ENCODE measurements at places on chromosomes 7 and 10.

- no peak overlapping the region for H3K4me3 ChIP-seq
- H3K4me1 ChIP-seq, result no peaks in the 10 kb centered on the region
- H3K27me3 ChIP-seq, result no peaks in the 10 kb centered on the region
- peaks cover 16% of the 10 kb centered on the region for H3K36me3 ChIP-seq
- no peak for DNase-seq
- no peak overlapping the region for H3K27ac ChIP-seq
These were observed 22.2 kb downstream of the CADPS2 start for GRCh38 chr7:122864016-122864415.

GRCh38 chr10:51876503-51876902, 177.1 kb upstream of the CSTF2T start:
- peaks cover 9% of the 10 kb centered on the region for H3K4me1 ChIP-seq
- H3K27me3 ChIP-seq, result no peaks in the 10 kb centered on the region
- H3K36me3 ChIP-seq, result no peaks in the 10 kb centered on the region
- H3K4me3 ChIP-seq, result no peak overlapping the region
- no peak for DNase-seq

DNA sequence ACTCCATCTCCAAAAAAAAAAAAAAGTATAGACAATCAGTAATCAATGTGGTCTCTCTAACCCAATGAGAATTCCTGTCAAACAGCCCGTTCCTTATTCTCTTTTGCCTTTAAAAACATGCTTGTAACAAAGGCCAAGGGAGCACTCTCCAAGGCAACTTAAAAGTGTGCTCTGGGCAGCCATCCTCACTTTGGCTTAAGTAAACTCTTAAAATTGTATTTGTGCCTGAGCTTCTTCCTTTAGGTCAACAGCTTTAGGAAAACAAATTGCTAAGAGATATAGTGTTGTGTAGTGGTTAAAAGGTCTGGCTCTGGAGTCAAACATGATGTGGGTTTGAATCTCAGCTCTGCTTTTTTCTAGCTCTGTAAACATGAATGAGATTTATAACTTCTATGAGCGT, 13.9 kb upstream of the EPC1 start:
- no peak for DNase-seq
- no peak overlapping the region for H3K27ac ChIP-seq
- H3K4me3 ChIP-seq, result no peak overlapping the region
- H3K27me3 ChIP-seq, result no peaks in the 10 kb centered on the region
- peaks cover 15% of the 10 kb centered on the region for H3K36me3 ChIP-seq

DNA sequence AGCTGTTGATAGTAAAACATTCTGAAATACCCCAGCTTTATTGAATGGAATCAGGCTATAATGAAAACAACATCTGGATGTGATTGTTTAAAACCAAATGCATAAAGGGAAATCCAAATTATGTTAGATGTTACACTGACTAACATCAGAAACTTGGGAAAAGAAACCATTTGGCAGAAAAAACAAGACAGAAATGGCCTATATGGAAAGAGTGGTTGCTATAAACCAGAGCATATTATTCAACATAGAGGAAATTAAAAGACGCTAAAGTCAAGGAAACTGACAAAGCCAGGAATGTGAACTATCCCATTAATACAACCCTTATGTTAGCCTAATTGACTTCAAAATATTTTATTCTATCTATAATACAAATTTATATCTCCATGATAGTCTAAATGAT, 53.0 kb upstream of the CABCOCO1 start:
- no peaks in the 10 kb centered on the region for H3K4me1 ChIP-seq
- DNase-seq, result no peak
- no peak overlapping the region for H3K27ac ChIP-seq
- no peak overlapping the region for H3K4me3 ChIP-seq
- peaks cover 4% of the 10 kb centered on the region for H3K27me3 ChIP-seq

DNA sequence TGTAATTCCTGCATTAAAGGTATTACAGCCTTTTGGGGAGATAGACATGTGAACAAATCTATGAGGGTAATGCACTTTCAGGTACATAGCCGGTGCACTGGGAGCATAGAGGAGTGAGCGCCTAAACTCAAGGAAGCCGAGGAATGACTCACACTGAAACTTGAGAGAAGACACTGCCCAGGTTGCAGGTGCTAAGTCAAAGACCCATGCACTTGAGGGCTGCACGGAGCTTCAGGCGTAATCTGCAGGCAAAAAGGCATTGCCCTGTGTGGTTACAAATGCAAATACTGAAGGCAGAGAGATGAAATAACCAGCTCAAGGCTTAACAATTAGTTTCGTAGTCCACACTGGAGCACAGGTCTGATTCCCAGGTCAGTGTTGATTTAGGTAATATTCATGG, 51.0 kb upstream of the OSBPL3 start:
- no peak for DNase-seq
- H3K4me1 ChIP-seq, result peaks cover 16% of the 10 kb centered on the region
- no peaks in the 10 kb centered on the region for H3K27me3 ChIP-seq
- no peak overlapping the region for H3K27ac ChIP-seq
- H3K4me3 ChIP-seq, result no peak overlapping the region

DNA sequence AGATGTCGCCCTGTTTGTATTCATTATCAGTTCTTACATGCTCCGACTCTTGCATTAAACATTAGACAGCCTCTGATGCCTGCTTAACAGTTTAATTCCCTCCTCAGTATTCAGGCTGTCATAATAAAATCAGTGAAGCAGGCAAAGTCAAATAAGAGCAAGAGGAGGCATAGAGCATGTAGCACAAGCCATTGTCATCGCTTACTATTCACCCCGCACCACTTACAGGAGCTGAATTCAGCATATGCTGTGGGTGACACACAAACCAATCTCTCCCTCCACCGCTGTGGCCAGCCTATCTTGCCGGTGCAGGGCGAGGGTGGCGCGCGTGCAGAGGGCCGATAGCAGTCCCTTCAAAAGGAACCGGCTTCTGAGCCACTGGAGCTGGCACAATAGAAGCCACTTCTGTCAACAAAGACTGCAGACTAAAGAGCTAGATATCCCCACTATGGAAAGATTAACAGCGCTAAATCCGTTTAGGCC, 433.2 kb upstream of the MGMT start:
- H3K27ac ChIP-seq, result peak overlapping the region; percentile 78
- H3K36me3 ChIP-seq, result no peaks in the 10 kb centered on the region
- H3K4me3 ChIP-seq, result peak overlapping the region; percentile 43
- peaks cover 68% of the 10 kb centered on the region for H3K4me1 ChIP-seq
- DNase-seq, result no peak

- no peak overlapping the region for H3K27ac ChIP-seq
- H3K27me3 ChIP-seq, result no peaks in the 10 kb centered on the region
- H3K4me1 ChIP-seq, result peaks cover 18% of the 10 kb centered on the region
- DNase-seq, result no peak
- peaks cover 4% of the 10 kb centered on the region for H3K36me3 ChIP-seq
These were observed 82.7 kb downstream of the CUX1 start for GRCh38 chr7:101900103-101900502.

- H3K4me1 ChIP-seq, result peaks cover 8% of the 10 kb centered on the region
- H3K27me3 ChIP-seq, result no peaks in the 10 kb centered on the region
- no peak overlapping the region for H3K4me3 ChIP-seq
- H3K36me3 ChIP-seq, result no peaks in the 10 kb centered on the region
- H3K27ac ChIP-seq, result no peak overlapping the region
These were observed 17.1 kb downstream of the BMPR1A start for GRCh38 chr10:86773498-86773897.

Data from naive thymus-derived CD8-positive, alpha-beta T cell (primary cell).